ENCODE measurements at places on chromosomes 5 and 9.

- DNase-seq = no peak
Measured at GRCh38 chr9:14155237-14155636, 158.7 kb downstream of the NFIB start.

GRCh38 chr5:62354028-62354874 is 48.2 kb downstream of the KIF2A start:
- DNase-seq = peak; percentile 42

- peak; percentile 23 for DNase-seq
Measured at GRCh38 chr5:176625966-176626875, 4.1 kb downstream of the SNCB start.

- no peak for DNase-seq
Measured at GRCh38 chr5:133147815-133148567, 96.2 kb downstream of the HSPA4 start.

- DNase-seq = peak; percentile 38
Measured at GRCh38 chr5:140365282-140365681, 5.3 kb downstream of the SLC4A9 start.

- DNase-seq = no peak
Measured at GRCh38 chr5:115599502-115599901, 2.8 kb downstream of the TICAM2 start.

GRCh38 chr5:15544039-15544438 is 44.1 kb downstream of the FBXL7 start:
- DNase-seq = no peak

- no peak for DNase-seq
Measured at GRCh38 chr9:101970609-101971008, 232.2 kb upstream of the GRIN3A start.
